ENCODE measurements at places on chromosomes 6 and 20. TPM values are rescaled to one million over a fixed set of nuclear protein-coding genes. Genes with fewer than 3 reads are reported as not detected.
A peak's percentile ranks its signal among the peaks of the same experiment; 100 is the strongest.

The TCP1 gene
- total RNA-seq, result 206 TPM

The RBPJL gene
- not detected for total RNA-seq

The SLC22A16 gene
- not detected for total RNA-seq

The GLP1R gene
- total RNA-seq, result 1.6 TPM

The ZNF133 gene
- 14.1 TPM for total RNA-seq

The ZBTB46 gene
- 13.6 TPM for total RNA-seq

The FLRT3 gene
- 75.7 TPM for total RNA-seq

The TSPO2 gene
- total RNA-seq, result not detected

The PGK2 gene
- not detected for total RNA-seq

The ELOVL4 gene
- 9.1 TPM for total RNA-seq

- DNase-seq, result no peak
Measured at GRCh38 chr6:17967668-17968518, 19.5 kb downstream of the KIF13A start.

DNA sequence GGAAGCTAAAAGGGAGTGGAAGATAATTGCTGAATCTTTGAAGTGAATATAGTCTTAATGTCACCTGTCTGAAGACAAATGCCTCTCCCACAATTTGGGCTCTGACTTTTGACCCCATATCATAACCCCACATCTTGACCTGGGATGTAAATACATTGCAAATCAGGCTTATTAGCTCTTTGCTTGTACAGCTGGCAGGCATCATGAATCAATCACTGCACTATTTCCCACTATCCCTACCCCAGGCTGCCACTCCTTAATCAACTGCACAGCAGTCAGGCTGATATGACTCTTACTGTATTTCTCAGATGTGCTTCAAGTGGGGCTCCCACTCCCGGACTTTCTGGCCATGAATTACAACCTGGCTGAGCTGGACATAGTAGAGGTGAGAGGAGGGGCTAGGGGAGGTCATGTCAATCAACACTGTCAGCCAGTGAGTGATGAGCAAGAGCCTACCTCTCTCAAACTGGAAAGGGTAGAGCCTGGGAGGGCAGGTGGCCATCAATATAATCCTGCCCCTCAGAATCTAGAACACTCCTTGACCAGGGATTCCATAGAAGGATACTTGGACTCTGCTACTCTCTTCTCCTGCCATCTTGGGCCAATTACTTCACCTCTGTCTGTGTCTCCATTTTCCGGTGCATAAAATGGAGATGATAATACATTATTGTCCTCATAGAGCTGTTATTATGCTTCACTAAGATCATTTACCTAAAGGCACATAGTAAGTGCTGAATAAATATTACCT lies 10.5 kb upstream of the BPIFB3 start:
- no peak for DNase-seq

- DNase-seq, result no peak
Measured at GRCh38 chr6:149830731-149831307, 33.3 kb downstream of the LRP11 start.

GRCh38 chr6:129552413-129552812 lies 157.6 kb downstream of the ARHGAP18 start:
- no peak for DNase-seq

DNA sequence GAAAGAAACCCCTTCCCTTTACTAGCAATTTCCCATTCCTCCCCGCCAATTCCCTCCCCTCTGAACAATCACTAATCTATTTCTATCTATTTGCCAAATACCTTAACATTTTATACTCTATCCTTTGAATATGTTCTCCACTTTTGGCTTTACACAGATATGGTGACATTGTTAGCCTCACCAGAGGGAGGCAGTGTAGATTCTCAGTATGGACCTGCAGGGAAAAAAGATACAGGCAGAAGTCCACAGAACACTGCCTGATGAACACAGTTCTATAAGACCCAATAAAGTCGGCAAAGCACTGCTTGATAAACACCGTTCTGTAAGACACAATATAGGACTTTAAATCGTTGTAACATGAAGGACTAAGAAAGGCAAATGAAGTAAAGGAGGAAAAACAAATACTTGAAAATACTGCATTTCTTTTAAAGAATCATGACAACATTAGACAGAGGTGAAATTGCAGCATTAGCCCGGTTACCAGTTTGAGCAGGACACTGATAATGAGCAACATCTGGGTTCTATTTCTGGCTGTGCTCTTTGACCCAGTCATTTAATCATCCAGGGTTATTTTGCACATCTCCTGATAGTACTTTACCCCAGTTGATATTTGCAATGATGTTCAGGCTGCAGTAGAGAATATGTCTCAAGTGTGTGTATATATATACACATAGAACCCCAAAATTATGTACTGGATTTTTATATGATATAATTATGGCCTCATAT lies 296.8 kb downstream of the UTRN start:
- DNase-seq, result no peak

- DNase-seq, result no peak
Measured at GRCh38 chr20:47656318-47656717, 129.0 kb downstream of the SULF2 start.

- DNase-seq, result peak; percentile 60
Measured at GRCh38 chr6:167567142-167568033, 242.5 kb downstream of the TTLL2 start.

- no peak for DNase-seq
Measured at GRCh38 chr6:6856538-6857523, 250.9 kb upstream of the RREB1 start.

DNA sequence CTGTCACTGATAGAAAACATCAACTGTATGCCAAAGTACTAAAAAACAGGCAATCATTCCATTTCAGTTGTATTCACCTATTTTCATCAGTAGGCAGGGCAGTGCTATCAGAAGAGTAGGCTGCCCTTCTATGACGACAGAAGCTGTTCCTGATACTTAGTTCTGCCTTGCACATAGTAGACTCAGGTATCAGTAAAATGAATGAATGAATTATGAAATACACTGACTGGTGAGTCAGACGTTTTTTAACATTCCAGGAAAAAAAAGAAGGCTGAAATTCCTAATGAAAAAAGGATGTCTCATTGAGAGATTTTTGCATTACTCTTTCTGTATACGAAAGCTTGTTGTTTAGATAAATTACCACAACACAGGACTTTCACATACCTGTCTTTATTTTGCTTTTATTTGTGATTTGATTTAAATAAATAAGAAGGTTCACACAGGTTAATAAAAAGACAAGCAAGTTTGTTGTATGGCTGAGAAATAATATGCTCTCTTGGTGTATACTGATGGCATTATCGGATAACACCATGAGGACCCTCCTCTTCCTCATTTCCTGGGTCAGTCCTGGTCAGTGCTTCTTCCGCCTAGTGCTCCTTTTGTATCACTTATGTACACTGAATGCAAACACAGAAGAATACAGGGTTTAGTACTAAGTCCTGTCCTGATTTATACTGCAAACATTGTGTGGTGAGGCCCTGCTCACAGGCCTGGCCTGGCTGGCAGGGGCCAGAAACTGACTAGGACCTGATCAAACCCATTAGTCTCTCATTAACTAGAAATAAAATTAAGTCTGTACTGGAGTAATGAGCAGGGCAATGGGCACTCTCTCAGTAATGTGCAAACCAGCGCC lies 39.4 kb upstream of the SPDEF start:
- DNase-seq, result no peak

- no peak for DNase-seq
Measured at GRCh38 chr6:110399219-110400071, 15.9 kb downstream of the DDO start.

GRCh38 chr20:47956268-47956995 lies 171.2 kb upstream of the SULF2 start:
- no peak for DNase-seq

DNA sequence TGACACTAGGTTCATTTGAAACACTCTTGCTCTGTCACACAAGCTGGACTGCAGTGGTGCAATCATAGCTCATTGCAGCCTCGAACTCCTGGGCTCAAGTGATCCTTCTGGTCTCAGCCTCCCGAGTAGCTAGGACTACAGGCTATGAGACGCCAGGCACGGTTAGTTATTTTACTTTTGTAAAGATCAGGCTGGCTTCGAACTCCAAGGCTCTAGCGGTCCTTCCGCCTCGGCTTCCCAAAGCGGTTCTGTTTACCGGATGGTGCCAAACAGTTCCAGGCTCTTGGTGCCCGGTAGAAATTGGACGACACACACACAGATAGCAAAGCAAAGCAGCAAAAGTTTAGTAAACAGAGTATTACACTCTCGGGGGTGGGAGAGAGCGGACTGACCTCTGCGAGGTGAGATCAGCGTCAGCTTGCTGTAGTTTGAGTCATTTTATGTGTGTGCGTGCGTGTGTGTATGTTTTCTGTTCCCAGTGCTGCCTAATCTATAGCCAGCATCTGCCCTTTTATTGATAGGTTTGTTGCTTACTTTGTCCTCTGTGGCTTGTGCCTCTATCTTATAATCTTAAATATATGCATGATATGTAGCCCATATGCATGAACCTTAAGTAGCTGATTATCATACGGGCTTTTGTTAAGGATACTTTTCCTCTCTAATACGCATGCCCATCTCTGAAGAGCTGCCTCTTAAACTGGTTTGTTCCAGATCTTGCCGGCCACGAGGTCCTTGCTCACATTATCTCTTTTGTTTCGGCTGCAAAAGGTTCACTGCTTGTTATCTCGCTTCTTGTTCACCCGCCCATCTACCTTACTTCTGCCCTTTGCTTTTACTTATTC lies 75.2 kb downstream of the OR2B2 start:
- no peak for DNase-seq

- DNase-seq, result peak; percentile 37
Measured at GRCh38 chr6:44522871-44523270, 135.4 kb downstream of the CDC5L start.

GRCh38 chr20:50224531-50225255 lies 34.1 kb downstream of the CEBPB start:
- no peak for DNase-seq

DNA sequence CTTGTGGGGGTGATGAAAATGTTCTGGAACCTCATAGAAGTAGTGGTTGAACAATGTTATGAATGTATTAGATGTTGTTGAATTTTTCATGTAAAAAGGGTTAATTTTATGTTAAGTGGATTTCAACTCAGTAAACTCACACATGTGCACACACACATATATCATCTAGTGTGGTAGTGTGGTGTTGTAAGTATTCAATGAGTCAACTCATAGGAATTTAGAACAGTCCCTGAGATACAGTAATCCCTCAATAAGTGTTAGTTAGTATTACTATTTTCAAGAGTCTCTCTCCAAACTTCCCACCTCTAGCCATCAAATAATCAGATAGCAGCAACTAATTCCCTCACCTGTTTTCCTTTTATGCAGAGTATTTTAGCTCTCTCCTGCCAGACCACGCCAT lies 563.1 kb upstream of the JARID2 start:
- no peak for DNase-seq

GRCh38 chr20:49750611-49751396 lies 37.1 kb upstream of the B4GALT5 start:
- no peak for DNase-seq

DNA sequence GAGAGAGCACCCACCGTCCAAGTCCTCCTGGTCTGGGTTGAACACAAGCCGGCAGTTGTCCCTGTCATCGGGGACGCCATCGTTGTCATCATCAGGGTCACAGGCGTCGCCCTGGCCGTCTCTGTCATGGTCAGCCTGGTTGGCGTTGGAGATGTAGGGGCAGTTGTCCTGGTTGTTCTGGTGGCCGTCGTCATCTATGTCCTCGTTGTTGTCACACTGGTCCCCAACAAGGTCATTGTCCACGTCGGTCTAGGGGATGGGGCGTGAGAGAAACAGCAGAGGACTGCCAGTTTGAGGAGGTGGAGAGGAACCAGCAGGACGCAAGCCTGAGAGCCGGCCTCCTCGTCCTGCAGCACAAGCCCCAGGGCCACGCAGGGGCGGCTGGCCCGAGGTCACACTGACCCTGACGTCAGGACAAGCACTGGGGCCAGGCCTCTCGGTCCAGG lies 28.5 kb downstream of the THBS2 start:
- DNase-seq, result no peak

DNA sequence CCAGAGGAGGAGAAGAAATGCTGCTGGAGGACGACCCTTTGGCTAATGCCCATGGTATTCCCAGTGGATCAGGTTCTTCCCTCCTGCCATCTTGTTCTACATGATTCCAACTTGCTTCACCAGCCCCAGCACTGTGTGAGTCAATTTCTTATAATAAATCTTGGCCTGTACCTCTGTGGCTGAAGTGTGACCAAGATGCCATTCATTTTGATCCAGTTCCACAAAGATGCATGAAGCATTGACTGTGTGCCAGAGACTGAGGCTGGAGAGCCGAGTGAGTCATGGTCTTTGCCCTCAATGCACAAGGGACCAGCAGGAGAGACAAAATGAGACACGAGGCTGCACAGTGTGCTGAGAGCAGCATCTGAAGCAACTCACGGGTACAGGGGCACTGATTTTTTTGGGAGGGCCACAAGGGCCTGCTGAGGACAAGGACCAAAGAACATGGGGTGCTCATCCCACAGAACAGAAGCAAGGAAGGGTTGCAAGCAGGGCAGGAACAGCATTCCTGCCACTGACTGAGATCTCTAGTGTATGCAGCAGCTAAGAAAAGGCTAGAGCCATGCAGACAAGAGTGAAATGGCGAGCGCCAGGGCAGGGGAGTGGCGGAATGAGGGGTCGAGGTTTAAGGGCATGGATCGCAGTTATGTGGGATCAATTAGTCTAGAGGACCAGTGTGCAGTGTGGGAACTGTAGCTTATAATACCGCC lies 207.0 kb downstream of the THBS2 start:
- DNase-seq, result no peak

DNA sequence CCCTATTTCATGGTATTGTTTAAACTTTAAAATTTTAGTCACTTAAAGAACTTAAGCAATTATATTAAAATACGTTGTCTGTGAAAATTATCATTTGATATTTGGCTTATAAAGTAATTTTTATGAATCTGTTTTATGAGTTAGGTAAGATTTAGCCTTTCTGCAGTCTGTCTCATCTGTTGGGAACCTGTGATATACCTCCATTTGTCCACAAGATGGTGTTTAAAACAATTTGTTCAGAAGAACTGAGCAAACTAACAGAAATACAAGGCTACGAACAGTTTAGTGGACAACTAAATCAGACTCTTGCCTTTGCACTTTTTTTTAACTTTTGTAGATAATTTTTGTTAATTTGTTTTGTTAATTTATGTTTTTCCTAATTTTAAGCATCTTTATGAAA lies 92.4 kb downstream of the COL9A1 start:
- DNase-seq, result no peak

- no peak for DNase-seq
Measured at GRCh38 chr6:19279273-19279684, 557.9 kb upstream of the ID4 start.

DNA sequence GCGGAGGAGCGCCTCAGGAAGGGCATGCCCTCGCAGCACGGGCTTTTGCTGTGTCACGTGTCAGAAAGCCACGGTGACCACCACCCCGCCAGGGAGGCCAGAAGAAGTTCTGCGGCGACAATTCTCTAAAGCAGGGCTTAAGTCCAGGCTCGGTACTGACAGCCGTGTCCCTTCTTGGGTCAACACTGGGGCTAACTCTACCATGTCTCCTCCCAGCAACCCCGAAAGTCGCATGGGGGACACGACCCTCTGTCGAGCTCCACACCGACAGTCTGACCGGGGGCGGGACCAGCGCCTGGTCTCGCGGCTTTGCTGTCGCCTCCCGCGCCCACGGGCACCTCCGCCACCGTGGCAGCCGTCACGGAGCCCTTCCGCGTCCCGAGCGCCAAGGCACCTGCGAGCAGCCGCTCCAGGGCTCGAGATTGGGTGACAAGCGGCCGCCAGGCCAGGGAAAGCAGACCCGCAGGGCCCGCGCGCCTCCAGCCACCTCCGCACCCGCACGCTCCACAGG lies 534 bp downstream of the NANP start:
- DNase-seq, result peak; percentile 74

Data from type B pancreatic cell (in vitro differentiated cells).